Spleen (tissue), 13 donors: ENCODE measurements at places on chromosomes 3 and 15. TPM values are rescaled to one million over a fixed set of nuclear protein-coding genes. Genes with fewer than 3 reads are reported as not detected.
A peak's percentile ranks its signal among the peaks of the same experiment; 100 is the strongest.

DNA sequence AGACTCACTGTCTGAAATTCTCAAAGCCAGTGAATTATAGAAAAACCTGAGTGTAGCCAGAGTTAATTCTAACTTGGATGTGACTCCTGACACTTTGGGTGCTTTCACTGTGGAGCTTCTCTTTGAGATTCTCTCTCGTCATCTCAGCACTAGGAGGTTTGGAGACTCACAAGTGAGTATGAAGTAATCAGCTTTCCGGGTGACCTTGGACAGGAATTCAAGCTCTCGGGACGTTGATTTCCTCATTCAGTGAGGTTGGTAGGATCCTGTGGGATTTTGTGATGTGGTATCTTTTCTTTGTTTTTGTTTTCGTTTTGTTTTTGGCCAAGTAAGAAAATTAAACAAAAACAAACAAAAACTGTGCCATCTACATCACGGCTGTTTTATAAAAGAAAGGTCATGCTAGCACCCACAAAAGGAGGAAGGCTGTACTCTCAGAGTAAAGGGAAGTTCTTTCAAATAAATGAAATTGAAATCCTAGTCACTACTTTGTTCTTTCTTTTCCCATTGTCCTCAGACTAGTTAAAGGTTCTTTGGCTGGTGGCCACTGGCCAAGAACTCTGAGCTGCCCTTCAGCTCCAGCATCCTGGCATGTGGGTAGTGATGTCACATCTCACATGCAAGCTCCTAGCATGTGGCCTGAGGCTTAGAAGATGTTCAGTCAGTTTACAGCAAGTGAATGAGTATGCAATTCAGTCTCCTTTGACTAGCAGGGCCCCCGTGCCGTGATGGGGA lies 263.3 kb upstream of the TPM1 start:
- peak overlapping the region; percentile 15 for H3K27ac ChIP-seq
- H3K4me3 ChIP-seq = no peak overlapping the region
- H3K27me3 ChIP-seq = no peaks in the 10 kb centered on the region
- no peak for DNase-seq
- no peaks in the 10 kb centered on the region for H3K36me3 ChIP-seq

- H3K4me3 ChIP-seq = no peak overlapping the region
- no peak for DNase-seq
- no peaks in the 10 kb centered on the region for H3K4me1 ChIP-seq
- no peak overlapping the region for H3K27ac ChIP-seq
- H3K27me3 ChIP-seq = no peaks in the 10 kb centered on the region
- peaks cover 48% of the 10 kb centered on the region for H3K36me3 ChIP-seq
Measured at GRCh38 chr3:69282181-69282580, 103.7 kb downstream of the FRMD4B start.

- no peaks in the 10 kb centered on the region for H3K4me1 ChIP-seq
- H3K4me3 ChIP-seq = no peak overlapping the region
- no peaks in the 10 kb centered on the region for H3K36me3 ChIP-seq
- H3K27me3 ChIP-seq = no peaks in the 10 kb centered on the region
Measured at GRCh38 chr3:116757315-116757714, 47.7 kb downstream of the TUSC7 start.

- H3K27me3 ChIP-seq = no peaks in the 10 kb centered on the region
- H3K36me3 ChIP-seq = no peaks in the 10 kb centered on the region
- no peak overlapping the region for H3K4me3 ChIP-seq
- H3K27ac ChIP-seq = no peak overlapping the region
- no peaks in the 10 kb centered on the region for H3K4me1 ChIP-seq
Measured at GRCh38 chr15:86115145-86115801, 35.6 kb downstream of the AGBL1 start.

DNA sequence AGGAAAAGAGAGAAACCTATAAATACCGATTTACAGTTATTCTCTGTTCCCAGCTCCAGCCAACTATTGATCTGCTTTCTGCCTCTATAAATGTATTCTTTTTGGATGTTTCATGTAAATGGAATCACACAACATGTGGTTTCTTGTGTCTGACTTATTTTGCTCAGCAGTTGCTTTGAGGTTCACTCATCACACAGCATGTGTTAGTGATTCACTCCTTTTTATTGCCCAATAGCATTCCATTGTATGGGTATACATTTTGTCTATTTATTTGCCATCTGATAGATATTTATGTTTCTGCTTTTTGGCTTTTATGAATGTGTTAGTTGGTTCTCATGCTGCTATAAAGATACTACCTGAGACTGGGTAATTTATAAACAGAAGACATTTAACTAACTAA lies 23.6 kb downstream of the CCR1 start:
- no peak for DNase-seq
- no peak overlapping the region for H3K4me3 ChIP-seq
- no peaks in the 10 kb centered on the region for H3K36me3 ChIP-seq
- H3K4me1 ChIP-seq = peaks cover 36% of the 10 kb centered on the region
- no peaks in the 10 kb centered on the region for H3K27me3 ChIP-seq

DNA sequence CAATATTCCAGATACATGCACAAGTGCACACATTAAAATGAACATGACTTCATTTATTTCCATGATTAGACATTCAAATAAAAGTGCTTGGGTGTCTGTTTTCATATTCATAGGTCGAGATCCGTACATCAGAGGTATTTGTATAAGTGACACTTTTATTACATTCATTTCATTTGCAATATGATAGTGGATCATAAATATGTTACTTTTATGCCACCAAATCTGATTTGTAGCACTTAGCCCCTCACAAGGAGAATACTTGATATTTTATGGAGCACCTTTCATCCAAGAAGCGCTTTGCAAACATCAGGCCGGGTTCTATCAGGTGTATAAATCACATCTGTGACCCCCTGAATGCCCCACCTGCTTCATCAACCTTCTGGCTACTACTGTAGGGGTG lies 100.6 kb downstream of the TOP2B start:
- H3K27me3 ChIP-seq = no peaks in the 10 kb centered on the region
- DNase-seq = no peak
- H3K36me3 ChIP-seq = no peaks in the 10 kb centered on the region

- H3K4me3 ChIP-seq = no peak overlapping the region
- H3K27ac ChIP-seq = no peak overlapping the region
Measured at GRCh38 chr15:83947156-83947555, 288.4 kb upstream of the GOLGA6L4 start.

DNA sequence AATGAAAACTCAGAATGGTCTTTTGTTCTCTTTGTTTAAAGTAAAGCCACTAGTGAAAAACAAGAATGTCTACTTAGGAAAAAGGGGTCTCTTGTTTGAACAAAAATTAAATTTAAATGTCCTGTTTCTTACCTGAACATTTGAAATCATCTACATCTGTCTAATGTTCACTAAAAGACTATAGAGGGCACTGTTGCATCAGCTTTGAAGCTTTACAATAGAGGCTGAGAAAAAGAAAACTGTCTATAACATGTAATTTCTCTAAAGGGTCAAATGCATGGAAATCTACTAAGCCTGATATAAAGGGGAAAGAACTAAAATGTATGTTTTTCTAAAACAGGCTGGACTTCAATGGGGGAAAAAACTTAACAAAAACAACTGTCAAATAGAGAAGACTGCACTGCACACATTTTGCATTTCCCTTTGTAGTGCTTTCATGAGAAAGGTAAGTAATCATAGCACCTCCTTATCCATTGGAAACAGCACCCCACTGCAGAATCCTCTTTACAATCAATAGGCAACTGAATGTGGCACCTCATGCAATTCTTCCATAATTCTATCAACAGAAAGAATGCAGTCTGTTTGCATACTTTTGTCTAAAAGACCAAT lies 26.3 kb downstream of the DPH6 start:
- DNase-seq = no peak
- H3K27ac ChIP-seq = no peak overlapping the region
- H3K36me3 ChIP-seq = no peaks in the 10 kb centered on the region
- H3K4me3 ChIP-seq = no peak overlapping the region

GRCh38 chr15:78168608-78169007 lies 19.4 kb downstream of the IDH3A start:
- H3K4me1 ChIP-seq = peaks cover 34% of the 10 kb centered on the region
- H3K36me3 ChIP-seq = peaks cover 73% of the 10 kb centered on the region
- no peak for DNase-seq

Gene GOLGA6L9
- total RNA-seq = 2.6 TPM

Gene CGNL1
- 0.73 TPM for total RNA-seq

Gene RPS17
- total RNA-seq = 1,658 TPM

Gene PPP1R14D
- total RNA-seq = not detected

Gene B3GNT5
- total RNA-seq = 6.2 TPM

Gene GOLGA6L4
- total RNA-seq = 4.4 TPM

Gene FGD5
- total RNA-seq = 85.4 TPM

Gene MYZAP
- total RNA-seq = 15.2 TPM
